Mammary epithelial cell (primary cell): ENCODE measurements at places on chromosomes 2 and 18.

DNA sequence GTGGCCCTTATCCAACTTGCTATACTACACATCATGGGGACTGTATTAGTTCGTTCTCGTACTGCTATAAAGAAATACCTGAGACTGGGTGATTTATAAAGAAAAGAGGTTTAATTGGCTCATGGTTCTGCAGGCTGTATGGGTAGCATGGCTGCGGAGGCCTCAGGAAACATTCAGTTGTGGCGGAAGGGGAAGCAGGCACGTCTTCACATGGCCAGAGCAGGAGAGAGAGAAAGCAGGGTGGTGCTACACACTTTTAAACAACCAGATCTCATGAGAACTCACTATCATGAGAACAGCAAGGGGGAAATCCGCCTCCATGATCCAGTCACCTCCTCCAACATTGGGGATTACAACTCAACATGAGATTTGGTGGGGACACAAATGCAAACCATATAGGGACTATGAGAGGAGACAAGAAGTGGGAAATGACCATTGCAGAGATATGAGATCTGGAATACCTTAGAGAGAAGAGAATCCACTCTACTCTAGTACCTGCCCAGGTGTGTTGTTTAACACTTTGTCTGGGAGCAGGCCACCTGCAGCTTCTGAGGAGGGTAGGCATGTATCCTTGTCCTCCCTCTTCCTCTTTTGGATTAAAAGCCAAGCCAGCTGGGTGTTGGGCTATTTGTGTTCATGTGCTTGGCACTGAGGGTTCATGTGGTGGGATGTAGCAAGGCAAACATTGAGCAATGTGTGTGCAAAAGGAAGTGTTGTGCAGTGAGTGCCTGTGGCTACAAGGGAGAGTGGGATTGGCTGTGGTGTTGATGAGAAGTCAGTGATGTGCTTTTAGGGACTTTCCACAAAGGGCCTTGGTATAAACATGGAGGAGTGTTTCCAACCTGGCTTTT lies 22.8 kb downstream of the TTLL4 start:
- DNase-seq, result peak; percentile 91

- peak; percentile 53 for DNase-seq
These were observed at the start of gene DCC for GRCh38 chr18:52339891-52340371. TSS of gene DCC (plus strand) at chr18:52340197. CDS start at chr18:52340788, 591 bp downstream.

- no peak for DNase-seq
These were observed 40.0 kb downstream of the FAM228A start for GRCh38 chr2:24214880-24215279.

DNA sequence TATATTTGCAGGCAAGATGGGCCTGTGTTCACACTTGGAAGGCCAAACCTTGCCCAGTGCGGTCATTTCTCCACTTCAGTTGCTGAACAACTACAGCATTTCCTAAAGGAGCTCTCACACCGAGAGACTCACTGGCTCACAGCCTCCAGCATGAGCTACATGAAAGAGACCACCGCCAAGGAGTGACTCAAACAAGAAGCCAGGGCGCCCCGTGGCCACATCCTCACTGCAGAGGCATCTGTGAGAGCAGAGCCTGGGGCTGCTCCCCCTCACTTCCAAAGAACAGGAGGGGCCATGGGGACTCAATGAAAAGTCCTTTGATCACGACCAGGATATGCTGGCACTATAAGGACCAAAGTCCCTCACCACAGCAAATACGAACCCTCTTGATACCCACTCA lies 50.0 kb downstream of the TMEM163 start:
- DNase-seq, result no peak

DNA sequence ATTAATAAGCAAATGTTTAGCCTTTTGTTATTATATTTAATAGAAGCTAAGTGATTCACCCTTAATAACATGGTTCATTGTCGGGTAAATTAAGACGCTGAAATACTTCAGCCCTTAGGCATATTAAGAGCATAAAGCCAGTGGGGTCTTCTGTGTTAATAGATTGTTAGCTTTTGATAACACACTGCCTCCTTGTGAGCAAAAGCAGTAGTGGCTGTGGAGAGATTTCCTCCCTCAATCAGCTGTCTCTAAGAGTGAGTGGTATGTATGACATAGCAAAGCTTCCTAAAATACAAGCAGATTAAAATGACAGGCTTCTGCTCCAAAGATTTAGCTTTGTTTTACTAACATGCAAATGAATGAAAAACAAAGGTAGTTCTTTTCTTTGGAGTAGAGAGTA lies 143.7 kb upstream of the SYT4 start:
- DNase-seq, result no peak

DNA sequence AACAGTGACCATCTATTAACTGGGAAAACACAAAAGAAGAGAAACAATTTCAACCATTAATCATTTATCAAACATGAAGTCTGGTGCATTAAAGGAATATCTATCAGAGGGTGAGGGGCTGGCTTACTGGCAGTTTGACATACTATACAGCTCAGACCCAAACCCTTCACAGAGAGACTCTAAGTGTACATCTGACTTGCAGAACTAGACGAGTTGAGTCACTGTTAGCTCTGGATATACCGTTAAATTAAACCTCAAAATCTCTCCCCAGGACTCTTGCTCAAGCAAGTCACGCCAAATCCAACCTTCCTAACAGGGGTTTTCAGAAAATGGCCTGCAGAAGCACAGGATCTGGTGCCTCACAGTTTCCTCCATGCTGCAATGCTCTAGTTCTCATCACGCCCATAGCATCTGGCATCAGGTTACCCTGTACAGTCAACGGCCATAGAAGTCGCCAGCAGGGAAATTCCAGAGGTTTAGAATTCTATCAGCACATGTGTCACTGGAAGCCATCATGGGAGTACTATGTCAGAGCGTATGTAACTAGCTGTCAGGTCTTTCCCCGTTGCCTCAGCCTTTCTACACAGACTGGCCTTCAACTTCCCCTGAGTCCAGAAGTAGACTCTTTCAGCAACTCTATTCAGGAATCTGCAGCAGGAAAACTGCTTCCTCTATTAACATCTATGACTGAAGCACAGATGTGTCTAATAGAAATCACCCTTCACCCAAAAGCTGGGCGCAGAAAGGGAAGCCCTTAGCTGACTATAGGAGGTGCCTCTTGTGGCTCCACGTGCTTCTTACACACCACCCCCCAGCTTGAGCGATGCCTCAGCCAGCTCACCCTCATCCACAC lies 9.3 kb downstream of the TGOLN2 start:
- DNase-seq, result peak; percentile 44

DNA sequence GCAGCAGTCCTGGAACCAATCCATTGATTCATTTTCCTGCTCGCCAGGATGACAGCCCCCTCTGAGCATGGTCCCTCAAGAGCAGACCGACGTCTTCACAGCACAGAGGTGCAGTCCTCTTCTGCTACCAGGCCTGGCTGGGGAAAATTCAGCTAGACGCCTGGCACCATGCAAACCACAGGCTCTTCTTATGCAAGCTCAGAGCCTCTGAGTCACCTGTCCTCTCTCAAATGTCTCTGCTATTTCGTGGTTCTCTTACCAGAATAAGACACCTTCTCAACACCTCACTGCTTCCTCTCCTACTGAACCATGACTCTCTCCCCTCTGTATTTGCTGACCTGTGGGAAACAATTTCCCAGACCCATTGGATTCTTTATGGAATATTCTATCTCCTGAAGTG lies 79.8 kb upstream of the CYRIA start:
- DNase-seq, result peak; percentile 42

DNA sequence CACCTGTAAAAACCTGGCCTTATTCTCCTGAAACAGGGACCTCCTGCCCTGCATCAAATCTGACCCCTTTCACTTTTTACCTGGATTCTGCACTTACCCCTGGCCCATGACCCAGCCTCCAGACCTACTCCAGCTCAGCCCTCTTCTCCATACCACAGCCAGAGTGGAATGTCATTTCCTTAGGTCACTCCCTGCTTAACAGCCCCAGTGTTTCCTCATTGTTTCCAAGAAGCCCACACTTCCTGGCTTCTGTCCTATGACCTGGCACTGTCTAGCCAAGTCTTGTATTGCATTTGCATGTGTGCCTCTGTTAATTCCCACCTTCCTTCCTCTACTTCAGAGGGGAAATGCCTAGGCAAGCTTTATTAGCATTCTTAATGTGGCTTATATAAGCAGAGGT lies 51.4 kb upstream of the TRIB2 start:
- no peak for DNase-seq

DNA sequence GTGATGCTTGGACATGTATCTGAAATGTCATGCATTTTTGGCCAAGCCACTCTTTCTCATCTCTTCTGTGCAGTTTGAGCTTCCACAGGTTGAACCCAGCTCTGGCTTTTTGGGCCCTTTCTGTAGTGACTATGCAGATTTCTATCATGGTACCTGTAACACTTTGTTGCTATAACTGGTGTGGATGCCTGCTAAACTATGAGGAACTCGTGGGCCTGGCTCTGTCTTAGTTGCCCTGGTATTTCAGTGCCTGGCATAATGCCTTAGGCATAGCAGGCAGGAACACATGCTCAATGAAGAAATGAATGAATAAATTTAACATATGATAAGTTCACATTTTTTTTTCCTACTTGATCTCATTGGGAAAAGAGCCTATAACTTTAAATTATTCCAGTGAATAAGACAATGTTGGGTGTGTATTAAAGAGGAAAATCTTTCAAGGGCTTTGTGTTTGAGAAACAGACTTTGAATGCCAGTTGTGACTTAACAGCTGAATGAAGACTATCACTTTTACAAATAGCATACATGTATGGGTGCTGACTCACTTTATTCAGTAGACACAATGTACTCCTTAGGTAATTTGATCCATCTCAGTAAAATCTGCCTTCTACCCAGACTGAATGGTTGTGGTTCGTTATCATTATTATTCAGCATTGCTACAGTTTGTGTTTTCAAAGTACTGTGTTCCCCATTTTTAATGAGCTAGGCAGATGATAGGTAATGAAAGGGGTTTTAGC lies 86.4 kb upstream of the MAP4K3 start:
- peak; percentile 83 for DNase-seq

DNA sequence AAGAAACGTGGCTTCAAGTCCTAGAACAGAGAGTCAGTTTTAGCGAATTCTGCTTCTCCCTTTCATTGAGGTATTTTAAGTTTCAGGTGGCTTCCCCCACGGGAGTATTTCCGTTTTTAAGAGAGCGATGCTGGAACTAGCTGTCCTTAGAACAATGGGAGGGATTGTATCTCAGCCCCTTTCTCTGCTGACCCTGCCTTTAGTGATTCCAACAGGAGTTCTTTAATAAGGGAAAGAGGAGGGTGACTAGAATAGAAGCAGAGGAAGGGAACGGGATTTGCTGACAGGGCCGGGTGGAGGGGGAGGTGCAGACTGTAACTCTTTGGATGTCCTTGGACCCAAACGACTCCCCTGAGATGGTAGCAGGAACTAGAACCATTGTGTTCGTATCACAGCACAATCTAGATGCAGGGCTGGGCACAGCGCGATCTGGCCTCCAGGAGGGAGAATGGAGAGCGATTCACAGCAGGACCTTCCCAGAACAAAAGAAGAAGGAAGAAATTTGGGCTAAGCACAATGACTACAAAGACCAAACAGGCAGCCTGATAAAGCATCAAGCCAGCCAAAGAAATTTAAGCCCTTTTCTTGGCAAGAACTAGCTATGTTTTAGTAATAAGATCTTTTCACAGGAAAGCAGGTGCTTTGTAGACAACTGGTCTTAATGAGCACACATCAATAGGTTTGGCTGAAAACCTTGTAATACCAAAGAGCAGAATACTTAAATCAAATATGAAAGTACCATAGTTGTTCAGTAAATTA lies 15.8 kb upstream of the RTTN start:
- DNase-seq, result no peak

DNA sequence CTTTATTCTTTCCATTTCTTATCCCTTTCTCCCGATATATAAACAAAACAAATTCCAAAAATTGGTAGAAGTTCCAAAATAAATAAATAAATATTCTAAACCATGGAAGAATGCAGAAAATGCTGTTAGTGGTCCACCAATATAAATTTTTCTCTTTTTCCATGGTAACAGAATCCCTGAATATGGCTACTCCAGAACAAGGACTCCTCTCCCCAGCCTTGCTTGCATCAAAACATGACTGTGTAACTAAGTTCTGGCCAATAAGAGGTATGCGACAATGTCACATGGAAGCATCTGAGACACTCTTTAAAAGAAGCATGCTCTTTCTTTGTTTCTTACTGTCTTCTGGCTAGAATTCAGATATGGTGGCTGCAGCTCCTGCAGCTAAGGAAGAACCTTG lies 325.1 kb upstream of the TANK start:
- no peak for DNase-seq

DNA sequence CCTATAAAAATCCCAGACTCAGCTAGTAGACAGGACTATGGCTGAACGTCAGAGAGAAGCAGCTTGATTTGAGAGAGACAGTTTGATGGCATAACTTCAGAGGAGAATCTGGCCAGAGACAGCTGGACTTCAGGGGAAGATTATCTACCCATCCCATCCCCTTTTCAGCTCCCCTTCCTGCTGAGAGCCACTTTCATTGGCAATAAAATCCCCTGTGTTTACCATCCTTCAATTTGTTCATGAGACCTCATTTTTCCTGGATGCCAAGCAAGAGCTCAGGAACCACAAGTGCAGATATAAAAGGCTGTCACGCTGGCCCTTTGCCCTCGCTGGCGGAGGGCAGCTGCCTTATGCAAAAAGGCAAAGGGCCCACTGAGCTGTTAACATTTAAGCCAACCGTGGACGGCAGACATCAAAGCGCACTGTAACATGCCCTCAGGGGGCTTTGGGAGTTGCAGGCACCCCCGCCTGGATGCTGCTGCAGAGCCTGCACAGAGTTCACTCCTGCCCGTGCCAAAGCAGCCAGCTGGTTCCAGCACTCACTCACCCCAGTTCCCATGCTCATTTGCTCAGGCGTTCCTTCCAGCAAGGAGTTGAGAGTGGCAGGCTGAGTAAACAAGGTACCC lies 164.3 kb upstream of the PGAP1 start:
- DNase-seq, result no peak

DNA sequence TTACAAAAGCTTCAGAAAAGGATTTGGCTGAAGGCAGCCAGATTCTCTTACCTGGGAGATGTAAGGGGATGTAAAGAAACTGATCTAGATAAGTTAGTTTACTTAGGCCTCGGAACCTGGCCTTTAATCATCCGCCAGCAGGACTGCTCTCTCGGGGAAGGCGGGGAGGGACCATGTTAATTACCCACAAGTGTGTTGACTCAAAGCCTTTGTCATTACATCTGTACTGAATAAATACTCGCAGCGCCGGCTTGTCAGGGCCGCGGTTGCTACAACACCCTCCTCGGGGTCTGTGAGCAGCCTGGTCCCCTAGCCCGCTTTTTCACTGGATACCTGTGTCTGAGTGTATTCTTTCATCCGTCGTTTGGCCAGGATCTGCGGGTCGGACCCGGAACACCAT lies 6.7 kb downstream of the CHMP3 start:
- DNase-seq, result no peak

DNA sequence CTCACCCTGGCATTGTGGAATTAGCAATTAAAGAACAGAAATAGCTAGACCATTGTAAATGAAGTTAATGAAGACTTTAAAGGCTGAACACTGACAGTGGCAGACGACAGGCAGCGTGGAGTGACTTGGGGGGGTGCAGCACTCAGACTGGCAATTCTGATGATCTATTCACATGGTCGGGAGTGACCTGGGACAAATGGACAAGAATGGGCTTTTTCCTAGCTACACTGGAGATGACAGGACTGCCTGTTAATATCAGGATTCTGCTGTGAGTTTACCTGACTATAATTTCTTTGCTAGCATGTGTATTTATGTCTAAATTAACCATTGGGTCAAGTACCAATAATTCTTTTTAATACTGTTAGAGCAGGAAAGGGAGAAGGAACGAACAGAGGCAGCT lies 199.6 kb downstream of the FBXO15 start:
- no peak for DNase-seq
